Eye (tissue), 1 donor: ENCODE measurements at places on chromosomes 3 and 15.
A peak's percentile ranks its signal among the peaks of the same experiment; 100 is the strongest.

DNA sequence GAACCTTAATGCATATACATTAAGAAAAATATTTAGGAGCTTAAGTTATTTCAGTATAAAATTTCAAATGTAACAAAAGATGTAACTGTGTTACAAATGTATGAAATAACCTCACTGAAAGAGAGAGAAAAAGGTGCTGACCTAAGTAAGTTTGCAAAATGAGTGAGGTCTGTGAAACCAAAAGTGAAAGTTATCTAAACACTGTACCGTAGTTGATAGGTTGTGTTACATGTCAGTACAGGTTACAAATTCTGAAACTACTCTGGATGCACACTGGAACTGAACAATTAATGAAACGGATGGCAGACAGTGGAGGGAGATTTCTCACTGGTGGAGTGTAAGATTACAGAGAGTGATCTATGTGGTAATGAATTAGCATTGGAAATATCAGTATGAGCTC is 420.7 kb downstream of the ZNF385D start:
- no peak for DNase-seq

- DNase-seq: peak; percentile 72
Measured at GRCh38 chr15:66253418-66254088, at the start of gene MEGF11. MEGF11 (minus strand) TSS chr15:66253750; CDS start chr15:66128403, 125,347 bp downstream.

DNA sequence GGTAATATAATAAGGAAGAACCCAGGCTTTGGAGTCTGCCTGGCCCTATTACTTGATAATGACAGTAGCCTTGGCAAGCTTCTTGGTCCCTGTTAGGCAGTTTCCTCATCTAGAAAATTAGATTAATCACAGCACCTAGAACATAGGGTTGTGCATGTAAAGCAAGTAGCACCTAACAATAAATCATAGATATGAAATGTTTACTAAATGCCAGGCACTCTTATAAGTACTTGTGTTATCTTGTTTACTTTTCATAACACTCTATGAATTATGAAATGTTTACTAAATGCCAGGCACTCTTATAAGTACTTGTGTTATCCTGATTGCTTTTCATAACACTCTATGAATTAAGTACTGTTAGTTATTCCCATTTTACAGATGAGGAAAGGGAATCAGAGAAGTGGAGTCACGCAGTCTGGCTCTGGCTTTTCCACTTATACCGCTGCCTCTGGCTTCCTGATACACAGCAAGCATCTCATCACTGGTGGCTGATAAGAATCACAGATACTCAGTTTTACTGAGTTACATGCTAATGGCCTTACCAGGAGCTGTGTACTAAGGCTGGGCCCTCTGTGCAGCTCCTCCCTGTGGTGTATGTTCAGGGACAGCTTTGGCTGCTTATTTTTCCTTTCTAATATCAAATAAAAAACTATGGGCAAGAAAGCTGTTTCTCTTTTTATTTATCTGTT is 123.4 kb downstream of the FEZF2 start:
- DNase-seq: no peak

- DNase-seq: no peak
Measured at GRCh38 chr3:72632129-72632528, 216.1 kb downstream of the SHQ1 start.

- DNase-seq: no peak
Measured at GRCh38 chr3:169758359-169758994, 6.4 kb downstream of the TERC start.

DNA sequence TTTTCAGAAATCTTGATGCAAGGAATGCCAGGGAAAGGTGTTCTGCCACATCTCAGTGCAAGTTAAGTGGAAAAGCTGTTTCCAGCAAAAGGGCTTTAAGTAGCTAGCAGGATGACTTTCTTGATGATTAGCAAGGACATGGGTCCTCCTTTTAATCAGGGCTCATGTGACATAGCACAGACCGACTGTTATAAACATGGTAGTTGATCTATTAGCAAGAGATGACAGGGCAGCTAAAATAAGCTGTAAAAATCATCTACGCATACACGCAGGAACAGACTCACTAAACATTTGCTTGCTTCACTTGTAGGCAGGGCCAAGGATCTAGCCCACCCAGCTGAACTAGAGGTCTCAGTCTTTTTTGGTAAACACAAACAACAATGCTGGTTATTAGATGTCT is 69.0 kb downstream of the GOLIM4 start:
- DNase-seq: no peak

- DNase-seq: no peak
Measured at GRCh38 chr3:49738067-49738713, 14.4 kb upstream of the GMPPB start.

DNA sequence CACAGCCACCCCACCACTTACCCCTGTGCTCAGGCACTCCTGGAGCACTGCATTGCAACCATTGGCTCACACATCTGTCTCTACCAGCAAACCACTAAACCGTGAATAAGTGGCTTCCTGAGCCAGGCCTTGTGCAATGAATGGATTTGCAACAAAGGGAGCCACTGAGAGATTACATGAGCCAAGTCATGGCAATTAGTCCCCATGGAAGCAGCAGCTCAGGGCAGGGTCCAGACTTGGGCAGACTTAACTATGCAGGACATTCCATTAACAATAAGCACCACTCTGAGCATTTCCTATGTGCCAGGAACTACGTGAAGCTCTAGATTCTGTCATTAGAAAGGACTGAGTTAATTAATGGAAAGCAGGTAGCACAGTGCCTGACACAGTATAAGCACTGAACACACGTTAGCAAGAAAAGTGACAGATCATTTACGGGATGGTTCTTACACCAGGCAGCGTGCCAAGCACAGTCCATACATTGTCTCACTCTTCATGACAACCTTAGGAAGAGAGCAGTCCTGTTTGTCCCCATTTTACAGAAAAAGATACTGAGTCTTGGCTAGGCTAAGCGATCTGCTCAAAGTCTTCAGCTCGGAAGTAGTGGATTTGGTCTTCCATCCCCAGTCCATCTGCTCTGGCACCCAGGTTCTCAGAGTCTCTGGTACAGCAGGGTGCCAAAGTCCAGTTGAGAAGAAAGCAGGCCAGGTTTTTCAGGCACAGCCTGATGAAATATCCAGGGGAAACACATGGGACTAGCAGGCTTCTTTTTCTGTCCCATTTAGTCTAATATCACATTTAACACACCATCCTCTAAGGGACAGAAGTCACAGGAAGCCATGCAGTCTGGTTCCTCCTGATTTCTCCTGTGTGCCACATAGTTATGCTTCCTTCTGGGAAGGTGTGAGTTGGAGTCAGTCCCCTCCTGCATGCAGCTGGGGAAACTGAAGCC is 44.1 kb downstream of the LIPC start:
- DNase-seq: peak; percentile 85

DNA sequence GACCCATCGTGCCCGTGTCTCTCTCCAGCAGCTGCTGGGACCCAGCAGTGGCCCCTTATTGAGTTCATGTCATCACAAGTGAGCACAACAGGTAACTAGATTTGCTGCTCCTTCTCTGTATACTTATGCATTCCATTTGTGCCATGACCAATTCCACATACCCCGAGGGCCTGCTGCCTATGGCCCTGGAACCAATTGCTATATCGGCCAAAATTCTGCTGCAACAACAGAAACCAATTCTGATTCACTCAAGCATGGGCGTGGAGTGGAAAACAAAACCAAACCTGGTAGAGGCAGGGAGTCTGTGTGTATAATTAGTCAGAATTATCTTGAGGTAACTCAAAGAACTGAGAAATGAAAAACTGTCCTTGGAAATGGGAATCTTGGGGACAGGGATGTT is 516.6 kb downstream of the EPHB1 start:
- DNase-seq: no peak

DNA sequence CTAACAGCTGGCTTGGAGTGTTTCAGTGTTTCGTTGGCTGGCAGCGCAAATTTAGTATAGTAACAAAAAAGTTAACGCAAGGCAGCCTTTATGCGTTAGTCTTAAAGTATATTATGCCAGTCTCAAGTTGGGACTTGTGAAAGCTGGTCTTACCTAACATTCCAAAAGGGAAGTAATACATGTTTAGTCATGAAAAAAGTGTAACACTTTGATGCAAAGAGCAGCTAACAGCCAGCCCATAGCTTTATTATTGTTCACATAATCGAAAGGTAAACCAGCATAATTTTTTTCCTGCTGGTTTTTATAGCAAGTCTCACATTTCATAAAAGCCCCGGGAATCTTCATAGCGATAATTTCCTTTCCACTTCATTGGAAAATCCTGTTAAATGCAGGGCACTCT is 2.4 kb upstream of the GPR87 start:
- peak; percentile 8 for DNase-seq

DNA sequence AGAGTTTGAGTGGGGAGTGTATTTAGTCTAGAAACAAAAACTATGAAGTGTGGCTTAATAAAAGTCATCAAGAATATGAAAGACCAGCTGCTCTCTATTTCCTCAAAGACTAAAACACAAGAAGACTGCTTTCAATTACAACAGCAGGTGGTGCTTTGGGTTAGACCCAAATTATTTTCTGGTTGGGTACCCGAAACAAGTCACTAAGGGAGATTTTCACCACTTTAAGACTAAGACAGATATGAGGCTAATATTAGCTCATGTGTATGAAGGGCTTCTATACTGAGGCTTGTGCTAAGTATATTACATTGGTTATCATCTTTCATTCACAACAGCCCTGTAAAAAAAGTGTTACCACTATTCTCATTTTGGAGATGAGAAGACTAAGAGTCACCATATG is 43.1 kb downstream of the COL8A1 start:
- DNase-seq: no peak

DNA sequence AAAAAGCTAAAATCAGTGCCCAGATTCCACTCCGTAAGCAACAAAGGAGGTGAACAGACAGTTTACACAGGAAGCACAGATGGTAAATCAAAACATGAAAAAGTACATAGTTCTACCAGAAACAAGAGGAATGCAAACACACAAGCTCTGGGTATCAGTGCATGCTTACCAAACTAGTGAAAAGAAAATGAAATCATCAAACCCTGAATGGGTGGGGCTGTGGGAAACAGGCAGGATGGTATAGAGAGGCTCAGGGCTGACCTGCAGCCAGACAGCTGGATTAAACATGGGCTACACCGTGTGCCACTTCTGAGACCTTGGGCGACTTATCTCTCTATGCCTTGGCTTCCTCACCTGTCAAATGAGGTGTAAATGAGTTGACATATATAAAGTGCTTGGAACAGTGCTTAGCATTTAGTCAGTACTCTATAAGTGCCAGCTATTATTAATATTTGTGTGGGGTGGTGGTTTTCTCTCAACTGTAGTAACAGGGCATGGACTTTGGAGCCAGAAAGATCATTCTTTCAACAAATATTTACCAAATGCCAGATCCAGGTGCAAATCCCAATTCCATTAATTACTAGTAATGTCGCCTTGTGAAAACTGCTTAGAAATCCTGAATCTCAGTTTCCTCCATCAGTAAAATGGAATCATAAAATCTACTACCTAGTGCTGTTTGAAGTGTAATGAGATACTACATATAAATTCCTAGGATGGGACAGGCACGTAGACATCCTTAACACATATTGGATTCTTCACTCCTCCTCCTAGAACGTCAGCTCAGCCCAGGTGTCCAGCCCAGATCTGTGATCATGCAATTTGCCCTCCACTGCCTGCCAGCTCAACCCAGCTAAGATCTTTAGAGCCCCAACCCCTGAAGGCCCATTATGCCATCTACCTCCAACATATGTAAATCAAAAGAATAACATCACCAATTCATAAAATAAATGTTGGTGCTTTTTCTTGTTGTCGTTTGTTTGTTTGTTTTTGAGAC is 55.5 kb upstream of the SMAD3 start:
- DNase-seq: no peak

DNA sequence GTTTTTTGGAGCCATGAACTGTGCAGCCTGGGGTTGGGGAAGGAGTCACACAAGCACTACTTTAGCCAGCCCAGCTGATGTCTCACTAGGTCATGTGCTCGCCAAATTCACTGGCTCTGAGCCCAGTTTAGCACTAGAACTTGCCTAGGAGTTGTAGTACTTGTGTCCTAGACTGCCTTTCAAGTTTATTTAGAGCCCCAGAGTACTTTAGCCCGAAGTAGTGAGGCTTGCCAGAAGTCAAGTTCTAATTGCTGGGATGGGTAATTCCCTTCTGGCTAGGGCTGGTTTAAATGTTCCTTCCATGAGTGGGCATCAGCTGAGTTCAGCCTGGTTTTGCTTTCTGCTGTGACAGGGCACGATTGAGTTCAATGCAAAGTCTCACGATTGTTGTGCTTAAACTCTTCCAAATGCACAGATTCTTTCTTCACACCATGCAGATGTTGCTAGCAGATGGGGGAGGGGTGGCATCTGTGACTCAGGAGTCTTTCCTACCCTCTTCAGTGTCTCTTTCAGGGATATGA is 228.2 kb upstream of the ZPLD1 start:
- DNase-seq: peak; percentile 13

DNA sequence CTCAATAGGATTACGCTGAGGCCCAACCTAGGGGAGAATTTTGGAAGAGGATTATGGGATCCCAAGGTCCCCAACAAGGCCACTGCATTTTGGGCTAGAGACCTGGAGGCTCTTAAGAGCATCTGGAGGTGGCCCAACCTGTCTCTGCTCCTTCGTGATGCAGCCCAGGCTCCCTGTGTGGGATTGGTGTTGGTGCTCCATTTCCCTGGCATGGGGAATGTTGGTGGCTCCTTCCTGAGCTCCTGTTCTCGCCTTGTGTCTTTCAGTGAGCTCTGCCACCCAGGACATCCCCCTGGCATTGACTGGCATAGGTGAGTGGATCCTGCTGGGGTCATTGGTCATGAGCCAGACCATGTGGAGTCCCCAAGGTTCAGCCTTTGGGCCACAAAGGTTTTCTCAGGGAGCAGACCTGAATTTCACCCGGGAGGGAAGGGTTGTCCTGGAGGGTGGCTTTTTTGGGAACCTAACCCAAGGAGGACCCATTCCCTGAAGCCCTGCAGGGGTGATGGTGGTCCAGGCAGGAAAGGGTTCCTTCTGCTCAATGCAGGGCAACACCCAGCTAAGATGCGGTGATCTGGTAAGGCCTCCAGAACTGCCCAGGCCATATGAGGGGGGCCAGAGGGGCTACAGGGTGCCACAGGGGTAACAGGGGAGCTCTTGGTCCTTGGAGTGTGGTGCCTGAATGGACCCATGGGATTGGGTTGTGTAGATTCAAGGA is 202.5 kb downstream of the UBE3A start:
- DNase-seq: no peak

- DNase-seq: no peak
Measured at GRCh38 chr3:128273841-128274573, 120.7 kb downstream of the EEFSEC start.

DNA sequence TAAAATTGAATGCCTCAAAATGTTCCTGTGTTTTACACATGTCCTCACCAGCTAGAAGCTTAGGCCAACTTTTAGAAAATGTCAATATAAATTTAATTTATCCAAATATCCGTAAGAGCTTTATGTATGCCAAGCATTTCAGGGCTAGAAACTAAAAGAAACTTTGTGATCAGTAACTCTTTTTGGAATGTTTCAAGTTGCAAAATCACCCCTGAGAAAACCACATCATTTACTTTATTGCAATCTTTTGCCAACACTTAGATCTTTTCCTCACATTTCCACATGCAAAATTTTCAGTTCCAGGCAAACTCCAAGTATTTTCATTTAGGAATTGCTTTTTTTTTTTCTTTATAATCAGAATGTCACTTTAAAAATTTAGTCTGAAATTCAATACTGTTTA is 20.1 kb upstream of the IGF1R start:
- no peak for DNase-seq

GRCh38 chr3:106813742-106814141 is 563.5 kb upstream of the CCDC54 start:
- peak; percentile 50 for DNase-seq
